ENCODE measurements at places on chromosomes 2 and 18.

DNA sequence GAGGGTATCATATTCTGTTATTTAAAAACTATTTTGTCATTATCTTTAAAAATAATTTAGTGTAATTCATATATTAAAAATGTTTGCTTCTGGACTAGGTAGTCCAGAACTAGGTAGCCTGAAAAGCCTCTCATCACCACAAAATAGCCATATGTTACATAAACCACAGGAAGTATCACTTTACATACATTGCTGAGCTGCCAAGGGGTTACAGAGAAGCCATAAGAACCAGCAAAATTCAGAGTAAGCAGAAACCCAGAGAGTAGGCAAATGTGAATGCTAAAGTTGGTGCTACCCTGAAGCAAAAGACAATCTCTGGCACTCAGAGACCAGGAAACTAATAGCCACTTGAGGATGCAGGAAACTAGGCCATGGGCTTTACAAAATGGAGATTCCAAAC lies 60.9 kb downstream of the LOXHD1 start:
- no peak for DNase-seq

DNA sequence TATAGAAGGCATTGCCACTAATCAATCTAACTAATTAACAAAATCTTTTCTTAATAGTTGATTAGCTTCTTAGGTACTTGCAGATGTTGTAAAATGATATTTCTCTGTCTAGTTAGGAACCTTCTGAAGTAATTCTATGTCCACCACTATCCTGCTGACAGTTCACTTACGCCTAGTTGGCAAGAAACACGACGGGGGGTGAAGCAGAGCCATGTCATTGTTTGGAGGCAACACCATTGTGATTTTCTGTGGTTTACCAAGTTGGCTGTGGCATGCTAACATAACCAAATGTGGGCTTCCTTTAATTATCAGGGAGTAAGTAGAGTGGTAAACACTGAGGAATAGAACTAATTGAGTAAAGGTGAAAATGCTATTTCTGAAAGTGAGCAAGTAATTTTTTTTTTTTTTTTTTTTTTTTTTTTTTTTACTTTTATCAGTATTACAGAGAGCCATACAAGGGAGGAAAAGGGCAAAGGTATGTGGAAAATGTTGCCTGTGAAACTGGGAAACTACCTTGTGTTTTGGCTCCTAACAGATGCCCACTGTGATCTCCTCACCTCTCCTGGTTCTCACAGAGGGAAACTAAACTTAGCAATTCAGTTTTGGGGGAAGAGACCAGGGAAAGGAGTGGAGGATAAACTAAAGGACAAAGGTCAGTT lies 126.8 kb downstream of the MEIS1 start:
- no peak for DNase-seq

DNA sequence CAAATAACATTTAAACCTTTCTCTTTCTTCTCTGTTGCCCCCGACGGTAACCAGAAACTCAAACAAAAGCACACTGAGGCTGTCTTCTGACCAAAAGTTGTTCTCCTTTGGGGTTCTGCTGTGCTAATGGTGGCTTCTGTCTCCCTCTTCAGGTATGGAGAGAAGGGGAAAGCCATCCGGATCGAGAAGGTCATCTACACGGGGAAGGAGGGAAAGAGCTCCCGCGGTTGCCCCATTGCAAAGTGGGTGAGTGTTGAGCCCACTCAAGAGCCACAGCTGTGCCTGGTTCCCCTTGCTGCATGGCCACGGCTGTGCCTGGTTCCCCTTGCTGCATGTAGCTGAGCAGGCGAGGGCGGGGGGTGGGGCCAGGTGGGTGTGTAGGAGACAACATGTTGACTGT lies 67.4 kb downstream of the BOLA3 start:
- no peak for DNase-seq

- DNase-seq = no peak
Measured at GRCh38 chr2:172333978-172334330, 93.4 kb upstream of the ITGA6 start.

DNA sequence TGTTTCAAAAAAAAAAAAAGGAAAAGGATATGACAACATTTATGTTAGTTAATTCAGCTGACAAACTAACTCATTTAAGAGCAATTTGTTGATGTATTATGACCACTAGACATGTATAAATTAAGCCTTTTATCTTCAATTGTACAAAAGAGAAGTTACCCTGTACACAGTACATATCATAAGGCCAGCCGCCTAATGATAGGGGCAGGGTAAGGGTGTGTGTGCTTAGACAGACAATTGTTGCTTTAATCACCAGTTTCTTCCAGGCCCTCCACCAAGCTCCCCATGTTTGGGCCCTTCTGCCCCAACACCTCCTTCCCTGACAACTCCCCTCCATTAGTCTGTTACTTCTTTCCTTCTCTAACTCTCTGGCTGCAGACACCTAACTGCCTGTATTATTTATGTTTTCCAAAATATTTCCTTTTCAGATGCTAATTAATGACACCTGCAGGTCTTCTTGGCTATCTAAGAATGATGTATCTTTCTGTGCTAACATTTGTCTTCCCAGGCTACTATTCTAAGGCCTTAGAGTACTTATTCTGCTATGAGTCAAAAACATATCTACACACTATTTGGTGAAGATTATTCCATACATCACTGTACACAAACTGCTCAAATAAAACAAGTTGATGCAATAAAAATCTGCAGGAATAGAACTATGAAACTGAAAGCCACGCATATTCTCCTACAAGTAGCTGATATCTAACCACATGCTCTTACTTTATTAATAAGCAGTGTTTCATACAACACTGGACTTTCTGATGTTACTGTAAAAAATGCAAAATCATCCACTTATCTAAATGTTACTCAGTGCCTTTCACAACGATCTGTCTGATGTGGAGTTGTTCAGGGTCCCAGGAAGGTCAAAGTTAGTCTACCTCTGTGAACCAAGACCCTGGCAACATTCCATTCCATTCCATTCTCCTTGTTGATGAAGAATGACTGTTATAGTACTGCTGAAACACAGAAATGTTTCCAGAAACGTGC lies 26.4 kb downstream of the TMEM131 start:
- peak; percentile 13 for DNase-seq

DNA sequence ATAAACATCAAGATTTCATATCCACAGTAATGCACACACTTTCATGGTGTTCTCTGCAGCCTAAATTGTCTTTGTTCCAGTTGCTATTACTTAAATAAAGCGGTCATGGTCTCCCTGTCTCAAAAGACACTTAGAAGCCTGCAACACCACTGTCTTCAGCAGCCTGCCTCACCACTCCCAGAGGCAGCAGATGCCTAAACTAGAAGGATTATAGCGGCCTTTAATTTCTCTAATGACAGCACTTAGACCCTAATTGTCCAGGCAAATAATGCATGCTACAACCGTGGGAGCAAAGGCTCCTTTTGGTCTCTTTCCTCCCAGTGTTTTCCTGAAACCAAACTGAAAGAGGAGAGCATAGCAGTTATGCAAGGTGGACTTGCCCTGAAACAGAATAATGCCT lies 248.8 kb upstream of the SLC39A10 start:
- DNase-seq = no peak

- peak; percentile 56 for DNase-seq
Measured at GRCh38 chr2:216222650-216223352, 113.7 kb downstream of the XRCC5 start.

- no peak for DNase-seq
Measured at GRCh38 chr2:230794497-230794896, 70.2 kb upstream of the ITM2C start.

- DNase-seq = peak; percentile 47
Measured at GRCh38 chr18:11309172-11309571, 159.8 kb upstream of the PIEZO2 start.

DNA sequence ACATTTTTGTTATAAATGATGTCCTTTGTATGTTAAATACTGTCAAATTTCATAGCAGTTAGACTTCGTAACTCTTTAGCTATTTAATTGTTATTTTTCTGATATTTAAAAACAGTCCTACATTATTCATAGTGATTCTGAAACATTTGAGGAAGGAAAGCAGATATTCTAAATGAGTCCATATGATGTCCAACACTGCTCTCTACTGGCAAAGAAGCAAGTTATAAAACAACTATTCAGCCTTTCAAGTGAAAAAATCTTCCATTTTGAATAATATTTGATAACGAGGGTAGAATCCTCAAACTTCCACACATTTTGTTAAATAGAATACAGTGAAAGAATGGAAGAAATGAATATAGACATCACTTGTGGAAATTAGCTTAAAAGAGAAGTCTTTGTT lies 220.8 kb downstream of the GULP1 start:
- peak; percentile 75 for DNase-seq

GRCh38 chr2:197152451-197153228 lies 157.9 kb downstream of the ANKRD44 start:
- peak; percentile 90 for DNase-seq

- no peak for DNase-seq
Measured at GRCh38 chr2:170996316-170996715, 67.3 kb downstream of the GORASP2 start.

GRCh38 chr2:67777010-67777409 lies 285.8 kb downstream of the C1D start:
- DNase-seq = no peak

GRCh38 chr2:98454500-98455235 lies 10.0 kb downstream of the INPP4A start:
- no peak for DNase-seq

- DNase-seq = peak; percentile 64
Measured at GRCh38 chr2:111250448-111251030, 129.8 kb downstream of the BCL2L11 start.

Data from fibroblast of skin of scalp (primary cell).